ENCODE measurements at places on chromosomes 3 and 15. TPM values are rescaled to one million over a fixed set of nuclear protein-coding genes. Genes with fewer than 3 reads are reported as not detected.
A peak's percentile ranks its signal among the peaks of the same experiment; 100 is the strongest.

- DNase-seq: no peak
Observed at GRCh38 chr3:63442918-63443317, 164.8 kb downstream of the SYNPR start.

- no peak for DNase-seq
Observed at GRCh38 chr15:85129881-85130280, 148.2 kb downstream of the PDE8A start.

DNA sequence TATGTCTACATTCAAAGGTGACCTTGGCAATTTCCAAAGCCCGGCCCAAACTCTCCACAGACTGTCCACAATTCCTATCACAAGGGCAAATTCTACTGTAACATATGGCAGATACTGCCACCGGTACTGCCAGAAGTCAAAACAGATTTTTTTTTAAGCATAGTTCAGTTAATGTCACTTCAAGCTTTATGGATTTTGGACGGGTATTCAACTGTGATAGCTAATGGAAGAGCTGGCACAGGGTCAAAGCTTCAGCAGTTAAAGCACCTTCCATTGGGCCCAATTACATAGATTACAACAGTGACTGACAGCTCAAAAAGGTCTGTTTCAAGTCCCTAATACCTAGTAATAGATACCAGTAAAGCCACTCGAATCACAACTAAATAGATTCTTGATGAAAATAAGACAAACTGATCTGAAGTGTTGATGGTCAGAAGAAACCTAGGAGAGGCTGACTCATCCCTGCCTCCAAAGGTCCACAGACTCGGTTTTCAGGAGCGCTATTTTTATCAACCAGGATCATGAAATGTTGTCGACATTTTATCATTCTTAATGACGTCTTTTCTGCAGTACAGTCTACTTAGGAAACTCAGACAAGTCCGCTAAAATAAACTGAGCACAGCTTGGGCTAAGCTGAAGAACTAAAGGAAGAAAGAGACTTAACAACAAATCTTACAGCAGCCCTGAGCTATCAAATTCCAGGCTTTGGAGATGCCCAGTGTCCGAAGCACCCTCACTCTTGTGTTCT lies 38.7 kb downstream of the ANXA2 start:
- peak; percentile 85 for DNase-seq

WWTR1 gene
- total RNA-seq: 205 TPM

GRK7 gene
- not detected for total RNA-seq

Data from fibroblast of the aortic adventitia (primary cell).